ENCODE measurements at places on chromosomes 16 and 17.

DNA sequence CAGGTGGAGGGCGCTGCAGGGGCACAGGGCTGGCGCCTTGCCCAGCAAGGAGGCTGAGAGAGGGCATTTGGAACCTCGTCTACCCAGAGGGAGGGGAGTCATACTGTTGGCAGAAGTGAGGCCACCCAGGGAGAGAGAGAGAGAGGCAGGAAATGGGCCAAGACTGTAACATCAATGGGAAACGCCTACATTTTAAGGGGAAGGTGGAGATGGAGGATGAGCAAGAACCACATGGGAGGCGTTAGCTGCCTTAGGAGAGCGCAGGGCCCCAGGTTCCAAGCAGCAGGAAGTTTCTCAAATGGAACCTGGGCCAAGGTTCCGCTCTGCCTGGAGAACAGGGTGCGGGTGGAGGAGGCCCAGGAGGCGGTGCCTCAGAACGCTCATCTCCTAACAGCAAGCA, 2.7 kb upstream of the WFDC1 start:
- peak; percentile 63 for DNase-seq

DNA sequence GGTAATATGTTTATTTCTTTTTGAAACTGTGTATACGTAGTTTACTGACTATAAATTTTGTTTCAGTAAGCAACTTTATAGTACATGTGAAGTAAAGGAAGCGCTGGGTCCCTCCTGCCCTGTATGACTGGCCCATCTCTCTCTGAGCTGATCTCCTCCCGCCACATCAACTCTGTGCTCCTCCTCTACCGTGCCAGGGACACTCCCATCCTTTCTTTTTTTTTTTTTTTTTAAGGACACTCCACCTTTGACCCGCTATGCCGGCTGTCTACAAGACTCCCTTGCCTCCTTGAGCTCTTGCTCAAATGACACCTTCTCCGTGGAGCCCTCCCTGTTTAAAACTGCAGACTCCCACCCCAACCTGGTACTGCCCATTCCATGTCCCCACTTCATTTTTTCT, 35.5 kb downstream of the ERN1 start:
- DNase-seq: no peak

DNA sequence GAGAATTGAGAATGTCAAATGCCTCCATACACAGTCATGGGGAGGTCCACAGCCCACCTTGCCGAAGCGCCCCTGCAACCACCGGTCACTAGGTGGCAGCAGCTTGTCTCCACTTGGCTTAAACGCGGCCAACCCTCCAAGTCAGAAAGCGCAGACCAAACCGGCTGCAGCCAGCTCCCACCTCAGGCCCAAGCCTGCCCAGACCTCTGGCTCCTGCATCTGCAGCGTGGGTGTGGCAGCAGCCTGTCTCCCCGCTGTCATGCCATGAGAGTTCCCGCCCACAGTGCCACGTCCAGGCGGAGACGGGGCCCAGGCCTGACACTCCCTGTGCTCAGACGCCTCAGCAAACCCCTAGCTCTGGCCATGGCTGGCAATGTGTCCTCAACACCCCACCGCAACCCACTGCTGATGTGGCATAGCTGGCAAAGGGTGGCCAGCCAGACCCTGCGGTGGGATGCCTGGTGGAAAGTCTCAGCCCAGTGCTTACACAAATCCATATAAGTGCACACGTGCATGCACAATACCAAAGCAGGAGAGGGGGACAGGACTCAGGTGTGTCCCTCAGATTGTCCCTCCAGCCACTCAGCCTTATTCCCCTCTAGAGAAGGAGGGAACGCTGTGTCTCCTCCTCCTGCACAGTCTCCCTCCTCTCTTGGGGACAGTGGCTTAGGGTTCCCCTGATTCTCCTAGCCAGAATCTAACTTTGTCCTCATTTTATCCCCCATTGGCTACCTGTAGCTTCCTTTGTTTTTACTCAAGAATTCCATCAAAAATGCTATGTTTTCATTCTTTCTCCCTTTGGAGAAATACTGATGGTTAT, 10.9 kb downstream of the COPZ2 start:
- DNase-seq: peak; percentile 80

GRCh38 chr16:65665586-65665985, 543.7 kb upstream of the CDH11 start:
- DNase-seq: no peak

GRCh38 chr16:20023190-20023589, 50.5 kb downstream of the GPR139 start:
- DNase-seq: no peak

GRCh38 chr17:16989230-16989952, 17.5 kb upstream of the TNFRSF13B start:
- no peak for DNase-seq

GRCh38 chr16:2925951-2926649, 14.4 kb downstream of the FLYWCH1 start:
- no peak for DNase-seq

GRCh38 chr17:48295362-48296288, 134.4 kb downstream of the SKAP1 start:
- DNase-seq: no peak

GRCh38 chr17:40528692-40529417, 27.4 kb upstream of the TNS4 start:
- DNase-seq: no peak

- DNase-seq: no peak
Measured at GRCh38 chr16:68388124-68388523, 60.2 kb downstream of the SMPD3 start.

DNA sequence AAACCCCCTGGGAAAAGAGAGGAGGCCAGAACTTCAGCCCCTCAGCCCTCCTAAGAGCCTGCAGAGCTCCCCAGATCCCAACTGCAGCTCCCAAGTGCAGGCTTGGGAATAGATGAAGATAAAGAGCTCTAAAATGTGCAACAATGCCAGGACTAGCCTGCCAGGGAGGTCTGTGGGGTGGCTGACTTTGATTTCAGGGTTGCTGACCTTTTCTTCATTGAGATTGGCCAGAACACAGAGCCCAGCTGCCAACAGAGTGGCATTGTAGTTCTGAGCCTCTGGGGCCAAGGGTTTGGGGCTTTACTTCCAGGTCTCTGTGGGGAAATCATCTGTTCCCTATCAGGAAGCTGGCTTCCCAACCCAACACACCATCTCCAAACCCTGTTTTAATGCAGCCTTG, 120.6 kb downstream of the COPRS start:
- DNase-seq: no peak
